ENCODE measurements at places on chromosomes 2 and 18.

DNA sequence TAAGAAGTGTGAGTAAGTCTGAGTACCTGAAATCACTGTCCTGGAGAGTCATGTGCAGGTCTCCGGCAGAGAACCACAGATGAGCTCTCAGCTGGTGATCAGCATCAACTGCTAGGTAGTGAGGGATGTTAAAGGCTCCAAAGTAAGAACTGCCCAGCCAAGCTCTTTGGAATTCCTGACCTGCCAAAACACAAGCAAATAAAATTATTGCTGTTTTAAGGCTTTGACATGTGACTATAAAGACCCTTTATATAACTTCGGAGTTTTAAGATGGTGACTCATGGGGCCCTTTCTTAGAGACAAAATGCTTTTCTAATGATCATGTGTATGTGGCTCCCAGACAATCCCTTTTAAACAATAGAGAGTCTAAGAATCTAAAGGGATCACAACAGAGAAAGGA is 855.7 kb downstream of the TRIB2 start:
- no peak for ATAC-seq

- ATAC-seq: peak; percentile 69
Observed at GRCh38 chr2:241637018-241637794, at the start of the genes ATG4B and THAP4. TSS of gene ATG4B (plus strand) at chr2:241637693. CDS start at chr2:241637715, 22 bp downstream. TSS of gene THAP4 (minus strand) at chr2:241637158. CDS start at chr2:241637017, 141 bp downstream.

DNA sequence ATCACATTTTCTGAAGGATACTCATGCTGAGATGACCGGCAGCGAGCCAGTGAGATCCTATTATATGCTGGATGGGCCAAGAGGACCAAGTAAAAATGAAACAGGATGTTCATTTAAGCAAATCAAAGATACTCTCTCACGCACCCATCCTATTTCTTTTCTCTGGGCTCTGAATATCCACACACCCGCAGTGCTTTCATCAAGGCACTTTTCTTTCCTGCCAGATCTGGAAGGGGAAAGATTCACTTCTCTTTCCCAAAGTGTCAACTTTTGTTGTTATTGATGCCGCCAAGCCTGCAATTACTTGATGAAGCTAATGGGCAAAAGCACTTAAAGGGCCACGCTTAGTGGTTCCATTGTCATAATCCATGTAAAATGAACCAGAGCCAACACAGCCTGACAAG is 191.9 kb upstream of the CHAC2 start:
- no peak for ATAC-seq

DNA sequence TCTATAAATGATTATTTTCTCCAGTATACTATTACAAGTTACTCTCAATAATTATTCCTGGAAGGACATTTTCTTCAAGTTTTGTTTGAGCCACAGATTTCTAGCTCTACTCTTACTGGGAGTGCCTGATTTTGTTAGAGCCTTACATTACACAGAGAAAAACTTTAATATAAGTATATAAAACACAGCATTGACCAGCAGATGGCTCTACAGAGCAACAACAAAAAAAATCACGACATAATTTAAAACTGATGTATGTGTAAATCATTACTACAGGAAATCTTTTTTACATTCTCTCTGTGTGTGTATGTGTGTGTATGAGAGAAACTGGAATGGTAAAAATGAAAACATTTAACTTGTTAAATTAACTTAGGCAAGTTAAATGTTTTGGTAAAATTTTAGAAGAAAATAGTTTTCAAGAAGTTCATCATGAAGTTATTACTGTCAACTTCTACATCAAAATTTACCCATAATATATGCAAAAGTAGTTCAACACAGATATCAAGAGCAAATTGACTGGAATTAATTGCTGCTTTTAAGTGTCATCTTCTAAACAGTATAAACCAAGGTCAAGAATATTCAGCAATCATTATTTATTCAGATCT is 103.3 kb downstream of the MDH1 start:
- peak; percentile 44 for ATAC-seq

DNA sequence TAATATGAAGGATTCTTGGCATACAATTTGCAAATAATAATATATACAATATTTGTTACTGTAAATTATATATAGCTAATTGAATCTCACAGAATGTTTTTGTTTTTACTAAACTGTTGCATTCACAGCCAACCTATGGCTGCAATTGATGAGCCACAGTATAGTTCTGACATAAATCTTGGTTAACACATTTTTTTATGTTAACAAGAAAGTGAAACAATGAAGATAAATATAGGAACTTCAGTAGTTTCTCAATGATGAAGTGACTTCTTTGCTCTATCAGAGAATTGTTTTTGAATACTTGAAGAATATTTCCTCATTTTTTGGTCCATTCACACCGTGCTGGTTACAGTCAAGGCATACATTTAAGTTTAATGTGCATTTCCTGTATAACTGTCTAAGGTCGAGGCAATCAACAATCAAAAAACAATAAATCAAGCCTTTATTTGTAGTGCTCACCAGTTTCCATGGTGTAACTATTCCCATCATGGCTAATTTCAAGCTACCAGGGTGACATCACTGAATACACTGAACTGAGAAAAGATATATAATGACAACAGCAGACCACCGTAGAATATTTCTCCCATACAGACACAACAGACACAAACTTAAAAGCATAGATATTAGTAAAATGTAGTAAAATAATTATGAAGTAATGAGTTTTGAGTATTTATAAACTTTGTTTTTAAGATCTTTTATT is 12.9 kb upstream of the ETAA1 start:
- no peak for ATAC-seq

GRCh38 chr18:47953471-47953931 is 23.0 kb upstream of the SMAD2 start:
- ATAC-seq: peak; percentile 25

GRCh38 chr2:148501545-148501944 is 143.0 kb upstream of the EPC2 start:
- ATAC-seq: no peak

DNA sequence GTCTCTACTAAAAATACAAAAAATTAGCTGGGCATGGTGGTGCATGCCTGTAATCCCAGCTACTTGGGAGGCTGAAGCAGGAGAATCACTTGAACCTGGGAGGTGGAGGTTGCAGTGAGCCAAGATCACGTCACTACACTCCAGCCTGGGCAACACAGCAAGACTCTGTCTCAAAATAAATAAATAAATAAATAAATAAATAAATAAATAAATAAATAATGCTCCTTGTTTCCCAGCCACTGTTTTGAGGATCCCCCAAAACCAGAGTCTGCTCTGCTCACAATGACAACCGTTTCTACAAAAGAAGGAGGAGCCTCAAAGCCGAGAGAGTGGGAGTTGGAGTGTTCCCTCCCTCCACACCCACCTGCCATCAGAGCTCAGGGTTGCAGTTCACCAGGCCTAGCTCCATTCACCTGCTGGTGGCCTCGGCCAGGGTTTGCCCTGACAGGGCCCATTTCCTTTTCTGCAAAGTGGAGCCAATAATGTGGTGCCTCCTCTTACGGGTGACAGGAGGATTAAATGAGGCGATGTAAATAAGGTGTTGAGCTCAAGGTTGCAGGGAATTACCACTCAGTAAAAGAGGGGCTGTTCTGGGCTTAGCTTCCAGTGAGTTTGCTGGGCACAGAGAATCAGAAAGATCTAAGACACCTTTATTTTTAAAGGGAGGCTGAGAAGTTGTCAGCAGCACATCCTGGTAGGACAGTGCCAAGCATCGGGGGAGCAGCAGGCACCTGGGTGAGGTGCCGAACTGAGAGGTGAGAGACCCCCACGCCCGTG is 25.5 kb downstream of the CRACDL start:
- no peak for ATAC-seq

DNA sequence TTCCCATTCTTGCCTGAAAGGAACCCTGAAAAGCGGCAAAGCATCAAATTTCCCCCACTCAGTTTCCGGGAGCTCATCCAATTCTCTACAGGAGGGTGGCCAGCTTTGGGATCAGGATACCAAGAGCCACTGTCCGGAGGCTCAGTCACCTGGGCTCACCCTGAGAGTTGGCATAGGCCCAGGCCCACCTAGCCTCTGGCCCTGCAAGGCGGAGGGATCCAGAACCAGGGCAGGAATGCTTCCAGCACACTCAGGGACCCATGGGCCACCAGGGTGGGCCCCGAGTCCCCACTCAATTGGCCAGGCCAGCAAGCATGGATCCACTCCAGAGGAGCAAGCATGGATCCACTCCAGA is 432.9 kb upstream of the MYT1L start:
- ATAC-seq: no peak
